ENCODE measurements at places on chromosomes 6 and 20.

GRCh38 chr6:9875605-9876353 lies 539.1 kb downstream of the TFAP2A start:
- no peak for DNase-seq

GRCh38 chr6:20540683-20541082 lies 6.4 kb downstream of the CDKAL1 start:
- no peak for DNase-seq

DNA sequence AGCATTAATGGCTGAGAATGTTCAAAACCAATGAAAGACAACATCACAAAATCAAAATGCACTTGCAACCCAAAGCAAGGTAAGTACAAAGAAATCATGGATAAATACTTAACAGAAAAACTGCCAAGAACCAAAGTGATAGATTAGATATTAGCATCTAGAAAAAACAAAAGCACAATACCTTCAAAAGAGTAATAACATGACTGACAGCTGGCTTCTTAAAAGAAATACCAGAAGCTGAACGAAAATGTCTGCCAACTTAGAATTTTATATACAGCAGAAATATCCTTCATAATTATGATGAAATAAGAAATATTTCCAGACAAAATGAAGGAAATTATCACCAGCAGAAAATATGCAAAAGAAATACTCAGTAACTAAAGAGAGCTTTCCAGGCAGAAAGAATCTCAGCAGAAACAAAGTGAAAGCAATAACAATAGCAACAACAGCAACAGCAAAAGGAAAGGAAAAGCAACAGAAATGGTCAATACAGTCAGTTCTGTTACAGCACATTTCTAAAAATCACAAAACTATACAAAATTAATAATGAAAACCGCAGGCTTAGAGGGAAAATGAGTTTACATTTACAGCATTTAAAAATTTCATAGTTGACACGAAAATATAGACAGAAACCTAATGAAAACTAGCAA lies 121.5 kb upstream of the MAN1A1 start:
- DNase-seq = no peak

- no peak for DNase-seq
Observed at GRCh38 chr6:96157018-96157565, 141.3 kb downstream of the FUT9 start.

- no peak for DNase-seq
Observed at GRCh38 chr6:160881148-160881808, 110.3 kb upstream of the MAP3K4 start.

DNA sequence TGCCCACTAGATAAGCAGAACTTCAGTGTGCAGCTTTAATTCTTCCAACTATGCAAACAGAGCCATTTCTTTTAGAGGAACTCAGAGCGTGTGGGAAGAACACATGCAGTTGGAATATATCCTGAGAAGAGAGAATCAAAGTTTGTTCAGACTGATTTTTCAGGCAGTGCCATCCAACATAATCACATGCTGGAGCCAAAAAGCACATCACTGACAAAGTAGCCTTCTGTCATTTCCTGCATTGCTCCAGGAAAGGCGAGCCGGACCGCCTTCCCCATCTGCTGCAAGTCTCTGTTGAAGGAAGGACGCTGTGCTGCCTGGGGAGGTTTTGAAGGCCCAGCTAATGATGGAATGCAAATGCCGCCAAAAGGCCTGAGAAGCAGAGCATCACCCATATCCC lies 98.4 kb downstream of the DOK5 start:
- no peak for DNase-seq

GRCh38 chr6:13907614-13908215 lies 17.0 kb upstream of the RNF182 start:
- DNase-seq = no peak

- no peak for DNase-seq
Observed at GRCh38 chr20:49583669-49584417, 15.9 kb upstream of the PTGIS start.

Data from activated naive CD8-positive, alpha-beta T cell treated with anti-CD3 and anti-CD28 coated beads, Interleukin-2, amount 50 U/mL, for 16 hours (primary cell).